Lower lobe of right lung (tissue), 2 donors: ENCODE measurements at places on chromosomes 2 and 18. TPM values are rescaled to one million over a fixed set of nuclear protein-coding genes. Genes with fewer than 3 reads are reported as not detected.

Gene ZSWIM2
- not detected for total RNA-seq

Gene TRIM54
- total RNA-seq: not detected

Gene TCF7L1
- total RNA-seq: 17.1 TPM

Gene IL36RN
- total RNA-seq: not detected

Gene TFCP2L1
- total RNA-seq: 19.2 TPM

Gene AGXT
- not detected for total RNA-seq

Gene SP140
- total RNA-seq: 15.0 TPM

Gene TUBA4B
- total RNA-seq: 3.5 TPM

Gene NEURL3
- total RNA-seq: 0.27 TPM

Gene BOK
- total RNA-seq: 44.2 TPM

DNA sequence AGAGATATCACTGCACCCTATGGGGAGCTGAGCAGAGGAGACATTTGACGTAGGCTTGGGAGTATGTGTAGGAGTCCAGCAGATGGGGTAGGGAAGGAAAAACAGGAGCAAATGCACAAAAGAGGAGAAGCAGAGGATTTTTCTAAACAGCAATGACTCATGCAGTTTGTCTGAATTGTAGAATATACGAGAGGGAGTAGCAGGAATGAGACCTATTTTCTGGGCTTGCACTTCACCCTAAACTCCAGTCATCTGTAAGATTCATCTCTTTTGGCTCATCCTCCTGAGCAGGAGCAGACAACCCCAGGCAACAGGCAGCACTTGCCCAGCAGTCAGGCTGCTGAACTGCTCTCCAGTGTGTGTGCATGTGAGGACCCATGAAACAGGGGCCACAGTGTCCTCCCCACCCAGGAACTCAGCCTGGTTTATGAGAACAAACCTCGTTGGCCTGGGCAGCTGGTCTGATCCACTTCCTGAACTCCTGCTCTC lies 100.2 kb upstream of the CDC42EP3 start:
- DNase-seq: no peak
- H3K27ac ChIP-seq: no peak overlapping the region
- no peaks in the 10 kb centered on the region for H3K36me3 ChIP-seq
- H3K4me3 ChIP-seq: no peak overlapping the region
- H3K4me1 ChIP-seq: peaks cover 38% of the 10 kb centered on the region

GRCh38 chr2:134985061-134985460 lies 62.2 kb downstream of the MAP3K19 start:
- H3K36me3 ChIP-seq: no peaks in the 10 kb centered on the region
- DNase-seq: no peak
- H3K4me1 ChIP-seq: no peaks in the 10 kb centered on the region
- no peaks in the 10 kb centered on the region for H3K27me3 ChIP-seq
- no peak overlapping the region for H3K27ac ChIP-seq

DNA sequence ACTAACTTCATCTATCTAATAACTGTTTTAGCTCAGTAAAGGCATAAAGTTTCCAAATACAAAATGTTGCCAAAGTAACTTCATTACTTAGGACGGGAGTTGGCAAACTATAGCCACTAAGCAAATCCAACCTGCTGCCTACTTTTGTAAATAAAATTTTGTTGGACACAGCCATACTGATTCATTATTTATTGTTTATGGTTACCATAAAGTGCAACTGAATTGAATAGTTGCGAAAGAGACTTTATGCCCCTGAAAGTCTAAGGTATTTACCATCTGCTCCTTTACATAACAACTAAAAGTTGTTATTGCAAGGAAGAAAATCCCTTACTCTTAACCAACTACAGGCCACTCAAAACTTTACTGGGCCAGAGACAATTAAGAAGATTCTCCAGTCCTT lies 256.7 kb upstream of the RBBP8 start:
- H3K4me3 ChIP-seq: no peak overlapping the region
- H3K27me3 ChIP-seq: no peaks in the 10 kb centered on the region
- H3K4me1 ChIP-seq: peaks cover 1% of the 10 kb centered on the region
- no peak for DNase-seq

DNA sequence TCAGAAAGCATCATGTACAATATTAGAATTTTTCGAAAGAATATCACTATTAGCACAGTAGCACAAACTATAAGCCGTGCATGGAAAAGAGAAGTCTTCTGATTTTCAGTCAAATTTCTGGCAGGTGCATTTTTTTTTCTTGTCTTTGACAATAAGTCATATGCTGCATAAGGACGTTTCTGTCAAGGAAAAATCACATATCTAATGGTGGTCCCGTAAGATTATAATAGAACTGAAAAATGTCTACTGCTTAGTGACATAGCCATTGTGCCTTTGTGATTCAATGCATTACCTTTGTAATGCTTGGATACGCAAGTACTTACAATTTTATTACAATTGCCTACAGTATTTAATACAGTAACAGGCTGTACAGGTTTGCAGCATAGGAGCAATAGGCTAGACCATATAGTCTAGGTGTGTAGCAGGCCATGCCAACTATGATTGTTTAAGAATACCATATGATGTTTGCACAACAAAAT lies 329.3 kb downstream of the LRRTM4 start:
- no peak overlapping the region for H3K4me3 ChIP-seq
- H3K27me3 ChIP-seq: no peaks in the 10 kb centered on the region
- no peak for DNase-seq

DNA sequence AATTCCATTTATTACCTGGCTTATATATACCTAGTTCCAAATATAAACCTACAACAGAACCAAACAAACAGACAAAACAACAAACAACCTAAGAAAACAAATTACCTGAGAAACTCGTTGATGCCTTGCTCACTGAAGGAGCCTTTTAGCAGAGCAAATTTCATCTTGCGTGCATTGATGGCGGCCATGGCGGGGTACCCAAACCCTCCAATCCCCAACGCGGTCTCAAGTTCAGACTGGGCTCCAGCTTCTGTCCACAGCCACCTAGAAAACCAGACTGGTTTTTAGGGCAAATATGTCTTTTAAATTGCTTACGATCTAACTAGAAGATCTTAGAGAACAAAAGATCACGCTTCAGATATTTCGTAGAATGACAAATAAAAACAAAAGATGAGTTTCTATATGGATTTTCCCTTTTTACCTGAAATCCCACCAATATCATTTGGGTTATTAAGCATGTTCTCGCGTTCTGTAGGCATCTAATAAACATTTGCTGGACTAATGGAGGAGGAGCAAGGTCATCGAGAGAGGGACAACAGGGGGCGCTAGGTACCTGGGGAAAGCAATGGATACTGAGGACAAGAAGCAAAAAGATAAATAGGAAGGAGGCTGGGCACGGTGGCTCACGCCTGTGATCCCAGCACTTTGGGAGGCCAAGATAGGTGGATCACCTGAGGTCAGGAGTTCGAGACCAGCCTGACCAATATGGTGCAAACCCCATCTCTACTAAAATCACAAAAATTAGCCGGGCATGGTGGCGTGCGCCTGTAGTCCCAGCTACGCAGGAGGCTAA lies 25.2 kb downstream of the PDIA6 start:
- peaks cover 100% of the 10 kb centered on the region for H3K36me3 ChIP-seq
- H3K27me3 ChIP-seq: no peaks in the 10 kb centered on the region
- no peak overlapping the region for H3K4me3 ChIP-seq
- no peak overlapping the region for H3K27ac ChIP-seq
- H3K4me1 ChIP-seq: no peaks in the 10 kb centered on the region

- DNase-seq: no peak
- no peaks in the 10 kb centered on the region for H3K27me3 ChIP-seq
- no peaks in the 10 kb centered on the region for H3K36me3 ChIP-seq
- H3K4me1 ChIP-seq: peaks cover 27% of the 10 kb centered on the region
- H3K4me3 ChIP-seq: no peak overlapping the region
Measured at GRCh38 chr2:189609423-189609816, 28.8 kb upstream of the SLC40A1 start.

- no peak overlapping the region for H3K27ac ChIP-seq
- no peaks in the 10 kb centered on the region for H3K4me1 ChIP-seq
- no peak overlapping the region for H3K4me3 ChIP-seq
- no peaks in the 10 kb centered on the region for H3K36me3 ChIP-seq
Measured at GRCh38 chr2:151083856-151084795, 177.5 kb downstream of the RBM43 start.

GRCh38 chr2:88615822-88616221 lies 11.4 kb downstream of the EIF2AK3 start:
- no peak for DNase-seq
- no peak overlapping the region for H3K4me3 ChIP-seq
- H3K4me1 ChIP-seq: peaks cover 13% of the 10 kb centered on the region
- H3K27me3 ChIP-seq: no peaks in the 10 kb centered on the region
- peaks cover 18% of the 10 kb centered on the region for H3K36me3 ChIP-seq
- no peak overlapping the region for H3K27ac ChIP-seq

DNA sequence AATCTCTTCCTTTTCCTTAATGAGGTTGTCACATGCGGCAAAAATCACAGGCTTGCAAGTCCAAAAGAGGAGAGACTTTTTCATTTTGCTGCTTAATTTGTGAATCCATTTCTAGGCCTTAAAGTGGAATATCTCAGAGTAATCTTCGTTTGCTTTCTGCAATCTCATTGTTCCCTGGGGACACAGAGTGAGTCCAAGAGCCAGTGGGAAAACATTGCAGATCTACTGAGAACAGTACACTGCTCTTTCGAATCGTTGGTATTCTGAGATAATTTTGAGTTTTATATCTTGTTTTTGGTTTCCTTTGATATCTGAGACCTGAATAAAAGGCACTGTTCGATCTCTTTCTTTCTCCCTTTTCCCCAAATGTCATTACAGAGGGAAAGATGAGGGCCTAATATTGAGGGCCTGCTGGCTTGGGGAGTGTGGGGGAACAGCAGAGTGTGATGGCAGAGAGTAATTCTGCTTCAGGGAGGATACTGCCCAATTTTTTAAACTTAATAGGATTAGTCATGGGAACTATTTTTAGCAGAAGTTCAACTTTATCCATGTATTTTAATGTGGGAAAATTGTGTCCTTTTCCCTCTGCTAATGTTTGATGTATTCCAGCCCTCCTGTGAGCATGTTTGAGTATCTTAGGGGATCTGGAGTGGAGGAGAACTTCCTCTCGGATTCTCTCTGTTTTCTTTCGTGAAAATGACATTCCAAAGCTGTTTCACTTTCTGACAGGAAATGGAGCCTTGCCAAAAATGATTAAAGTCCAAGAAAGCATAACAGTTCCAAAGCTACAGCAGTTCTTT lies 418.2 kb upstream of the ZEB2 start:
- H3K27me3 ChIP-seq: no peaks in the 10 kb centered on the region
- DNase-seq: no peak
- peaks cover 21% of the 10 kb centered on the region for H3K4me1 ChIP-seq
- peak overlapping the region; percentile 50 for H3K27ac ChIP-seq

GRCh38 chr2:212537726-212538304 lies 787 bp downstream of the ERBB4 start:
- DNase-seq: no peak
- H3K4me3 ChIP-seq: peak overlapping the region; percentile 61
- no peaks in the 10 kb centered on the region for H3K36me3 ChIP-seq
- peaks cover 12% of the 10 kb centered on the region for H3K4me1 ChIP-seq
- peak overlapping the region; percentile 59 for H3K27ac ChIP-seq

DNA sequence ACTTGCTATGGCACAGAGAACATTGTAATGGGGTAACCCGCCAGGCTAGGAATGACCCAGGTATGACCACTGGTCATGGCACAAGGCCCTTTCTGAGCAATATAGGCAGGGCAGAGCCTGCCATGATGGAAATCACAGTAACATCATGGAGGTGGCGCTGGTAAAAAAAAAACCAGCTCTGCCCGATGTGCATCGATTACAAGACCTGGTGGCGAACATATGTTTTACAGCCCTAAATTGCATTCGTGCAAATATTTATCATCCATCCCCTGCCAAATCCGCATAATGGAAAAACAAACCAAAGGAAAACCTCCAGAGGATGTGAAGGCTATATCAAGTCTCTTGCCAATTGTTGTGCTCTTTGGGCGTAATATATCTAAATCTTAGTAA lies 60.6 kb downstream of the SEMA4F start:
- H3K4me3 ChIP-seq: peak overlapping the region; percentile 66
- DNase-seq: no peak
- no peak overlapping the region for H3K27ac ChIP-seq
- H3K27me3 ChIP-seq: no peaks in the 10 kb centered on the region
- H3K36me3 ChIP-seq: no peaks in the 10 kb centered on the region
- H3K4me1 ChIP-seq: peaks cover 9% of the 10 kb centered on the region

GRCh38 chr2:232537079-232537478 lies 2.4 kb upstream of the CHRNG start:
- no peaks in the 10 kb centered on the region for H3K4me1 ChIP-seq
- no peaks in the 10 kb centered on the region for H3K36me3 ChIP-seq

DNA sequence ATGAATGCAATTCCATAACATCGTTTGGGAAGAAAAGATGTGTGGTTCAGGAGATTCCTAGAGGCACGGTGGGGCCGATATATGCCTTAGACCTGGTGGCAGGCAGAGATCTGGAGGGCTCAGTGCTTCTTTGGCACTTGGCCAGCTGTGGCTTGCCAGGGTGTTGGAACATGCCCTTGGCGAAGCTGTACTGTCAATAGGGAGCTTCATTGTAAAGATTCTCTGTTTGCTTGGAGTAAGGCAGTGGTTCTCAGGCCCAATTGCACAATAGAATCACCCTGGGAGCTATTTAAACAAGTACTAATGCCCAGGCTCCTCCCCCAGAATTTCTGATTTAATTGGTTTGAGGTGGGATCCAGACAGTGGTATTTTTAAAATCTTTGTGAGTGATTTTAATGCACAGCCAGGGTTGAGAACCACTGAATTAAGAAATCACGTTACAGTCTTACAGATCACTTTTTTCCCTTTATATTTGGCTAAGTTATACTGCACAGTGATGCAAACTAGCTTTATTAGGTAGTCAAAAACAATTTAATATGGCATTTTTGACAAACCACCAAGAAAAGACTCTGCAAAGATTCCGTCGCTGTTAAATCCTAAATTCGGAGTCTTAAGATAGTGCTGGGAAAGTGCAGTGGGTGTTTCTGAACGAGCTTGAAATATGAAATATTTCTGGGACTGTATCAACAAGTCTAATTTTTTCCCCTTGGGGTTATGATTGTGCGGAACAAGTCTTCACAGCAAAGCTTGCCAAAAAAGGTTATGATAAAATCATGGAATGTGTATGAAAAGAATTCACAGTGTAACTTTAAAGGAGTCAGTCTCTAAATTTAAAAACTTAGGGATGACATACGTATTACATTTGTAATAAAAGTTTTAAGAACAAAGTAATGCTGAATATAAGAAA lies 78.0 kb downstream of the CRIM1 start:
- no peaks in the 10 kb centered on the region for H3K27me3 ChIP-seq
- H3K4me1 ChIP-seq: peaks cover 40% of the 10 kb centered on the region
- no peak overlapping the region for H3K4me3 ChIP-seq
- DNase-seq: no peak
- no peaks in the 10 kb centered on the region for H3K36me3 ChIP-seq

GRCh38 chr2:2014251-2014771 lies 270.0 kb upstream of the PXDN start:
- H3K36me3 ChIP-seq: no peaks in the 10 kb centered on the region
- no peaks in the 10 kb centered on the region for H3K4me1 ChIP-seq
- no peak overlapping the region for H3K4me3 ChIP-seq
- no peak overlapping the region for H3K27ac ChIP-seq
- DNase-seq: no peak
- peaks cover 11% of the 10 kb centered on the region for H3K27me3 ChIP-seq

GRCh38 chr2:2187196-2187595 lies 143.9 kb downstream of the MYT1L start:
- no peak overlapping the region for H3K4me3 ChIP-seq
- no peaks in the 10 kb centered on the region for H3K27me3 ChIP-seq
- H3K36me3 ChIP-seq: no peaks in the 10 kb centered on the region
- no peak for DNase-seq
- no peak overlapping the region for H3K27ac ChIP-seq
- no peaks in the 10 kb centered on the region for H3K4me1 ChIP-seq

- H3K27me3 ChIP-seq: no peaks in the 10 kb centered on the region
- no peak for DNase-seq
- no peaks in the 10 kb centered on the region for H3K4me1 ChIP-seq
- H3K36me3 ChIP-seq: no peaks in the 10 kb centered on the region
Measured at GRCh38 chr2:58803192-58803591, 562.1 kb upstream of the FANCL start.

- no peaks in the 10 kb centered on the region for H3K36me3 ChIP-seq
- no peak for DNase-seq
- H3K4me1 ChIP-seq: no peaks in the 10 kb centered on the region
Measured at GRCh38 chr2:147416099-147416498, 428.7 kb upstream of the ACVR2A start.
